ENCODE measurements at places on chromosomes 6 and 20. TPM values are rescaled to one million over a fixed set of nuclear protein-coding genes. Genes with fewer than 3 reads are reported as not detected.

GRCh38 chr6:46876126-46876525 lies 45.6 kb downstream of the ADGRF5 start:
- no peak for DNase-seq
- no peak overlapping the region for H3K27ac ChIP-seq
- H3K4me1 ChIP-seq: peaks cover 5% of the 10 kb centered on the region
- H3K36me3 ChIP-seq: no peaks in the 10 kb centered on the region
- H3K4me3 ChIP-seq: no peak overlapping the region
- no peaks in the 10 kb centered on the region for H3K27me3 ChIP-seq

GRCh38 chr6:16168858-16169257 lies 40.0 kb downstream of the MYLIP start:
- peaks cover 53% of the 10 kb centered on the region for H3K4me1 ChIP-seq
- H3K27me3 ChIP-seq: no peaks in the 10 kb centered on the region
- DNase-seq: no peak
- no peak overlapping the region for H3K4me3 ChIP-seq
- no peaks in the 10 kb centered on the region for H3K36me3 ChIP-seq

DNA sequence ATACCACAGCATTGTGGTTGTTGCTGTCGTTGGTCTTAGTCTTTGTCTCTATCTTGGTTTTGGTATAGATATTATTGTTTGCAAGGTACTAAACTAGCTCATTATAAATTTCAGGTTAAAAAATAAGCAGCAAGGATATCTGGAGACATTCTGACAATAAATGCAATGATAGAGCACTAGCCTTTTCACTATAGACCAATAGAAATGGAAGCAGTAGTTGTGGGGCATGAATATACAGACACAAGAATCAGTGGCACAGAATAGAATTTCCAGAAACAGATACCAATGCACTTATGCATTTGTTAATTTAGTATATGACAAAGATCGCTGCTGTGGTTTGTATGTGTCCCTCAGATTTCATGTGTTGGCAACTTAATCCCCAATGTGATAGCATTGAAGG lies 31.1 kb upstream of the CFAP206 start:
- no peak overlapping the region for H3K27ac ChIP-seq
- peaks cover 8% of the 10 kb centered on the region for H3K36me3 ChIP-seq
- peaks cover 4% of the 10 kb centered on the region for H3K4me1 ChIP-seq
- H3K4me3 ChIP-seq: no peak overlapping the region

The SLC23A2 gene
- total RNA-seq: 34.7 TPM

The BCLAF1 gene
- total RNA-seq: 246 TPM

- DNase-seq: no peak
- no peak overlapping the region for H3K27ac ChIP-seq
- H3K36me3 ChIP-seq: no peaks in the 10 kb centered on the region
- no peak overlapping the region for H3K4me3 ChIP-seq
- peaks cover 9% of the 10 kb centered on the region for H3K4me1 ChIP-seq
Measured at GRCh38 chr20:2535711-2536559, 438 bp upstream of the TMC2 start.

The OXT gene
- not detected for total RNA-seq

The CCN6 gene
- total RNA-seq: not detected

DNA sequence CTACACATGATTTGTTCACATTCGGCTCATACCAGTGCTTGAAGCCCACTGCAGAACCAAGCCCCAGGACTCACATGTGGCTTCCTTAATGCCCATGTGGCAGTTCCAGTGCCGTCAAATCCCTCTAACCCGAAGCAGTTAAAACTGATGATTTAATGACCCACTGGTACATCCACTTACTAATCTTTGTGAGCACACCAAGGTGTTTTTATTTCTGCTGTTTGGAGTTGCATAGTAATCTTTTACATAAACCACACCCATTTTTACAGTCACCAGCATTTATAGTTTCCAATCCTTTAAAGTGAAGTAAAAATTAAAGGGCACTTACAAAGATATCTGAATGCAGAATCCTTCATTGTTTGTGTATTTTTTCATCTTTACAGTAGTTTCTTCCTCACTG lies 232.0 kb downstream of the ANKRD60 start:
- no peak overlapping the region for H3K27ac ChIP-seq
- peaks cover 12% of the 10 kb centered on the region for H3K4me1 ChIP-seq
- H3K27me3 ChIP-seq: peaks cover 41% of the 10 kb centered on the region
- no peaks in the 10 kb centered on the region for H3K36me3 ChIP-seq
- DNase-seq: no peak

GRCh38 chr20:49868964-49869363 lies 46.4 kb downstream of the SPATA2 start:
- H3K27ac ChIP-seq: no peak overlapping the region
- H3K4me1 ChIP-seq: peaks cover 15% of the 10 kb centered on the region
- peaks cover 15% of the 10 kb centered on the region for H3K36me3 ChIP-seq
- H3K27me3 ChIP-seq: no peaks in the 10 kb centered on the region
- DNase-seq: no peak
- no peak overlapping the region for H3K4me3 ChIP-seq

- H3K4me1 ChIP-seq: peaks cover 33% of the 10 kb centered on the region
- H3K36me3 ChIP-seq: peaks cover 18% of the 10 kb centered on the region
- no peak overlapping the region for H3K4me3 ChIP-seq
Measured at GRCh38 chr6:105301756-105302616, 100.9 kb downstream of the PREP start.

DNA sequence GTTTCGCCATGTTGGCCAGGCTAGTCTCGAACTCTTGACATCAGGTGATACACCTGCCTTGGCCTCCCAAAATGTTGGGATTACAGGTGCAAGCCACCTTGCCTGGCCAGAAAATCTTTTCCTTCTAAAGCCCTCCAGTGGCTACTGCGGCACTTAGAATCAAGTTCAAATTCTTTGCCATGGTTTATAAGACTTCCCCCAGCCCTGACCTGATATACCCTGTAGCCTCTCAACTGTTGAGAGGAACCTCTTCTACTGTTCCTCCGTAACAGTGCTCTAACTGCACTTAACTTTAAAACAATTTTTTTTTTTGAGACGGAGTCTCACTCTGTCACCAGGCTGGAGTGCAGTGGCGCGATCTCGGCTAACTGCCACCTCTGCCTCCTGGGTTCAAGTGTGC lies 235.6 kb downstream of the BCAS1 start:
- H3K4me1 ChIP-seq: peaks cover 6% of the 10 kb centered on the region
- H3K27me3 ChIP-seq: no peaks in the 10 kb centered on the region
- no peaks in the 10 kb centered on the region for H3K36me3 ChIP-seq
- H3K27ac ChIP-seq: no peak overlapping the region
- H3K4me3 ChIP-seq: no peak overlapping the region

DNA sequence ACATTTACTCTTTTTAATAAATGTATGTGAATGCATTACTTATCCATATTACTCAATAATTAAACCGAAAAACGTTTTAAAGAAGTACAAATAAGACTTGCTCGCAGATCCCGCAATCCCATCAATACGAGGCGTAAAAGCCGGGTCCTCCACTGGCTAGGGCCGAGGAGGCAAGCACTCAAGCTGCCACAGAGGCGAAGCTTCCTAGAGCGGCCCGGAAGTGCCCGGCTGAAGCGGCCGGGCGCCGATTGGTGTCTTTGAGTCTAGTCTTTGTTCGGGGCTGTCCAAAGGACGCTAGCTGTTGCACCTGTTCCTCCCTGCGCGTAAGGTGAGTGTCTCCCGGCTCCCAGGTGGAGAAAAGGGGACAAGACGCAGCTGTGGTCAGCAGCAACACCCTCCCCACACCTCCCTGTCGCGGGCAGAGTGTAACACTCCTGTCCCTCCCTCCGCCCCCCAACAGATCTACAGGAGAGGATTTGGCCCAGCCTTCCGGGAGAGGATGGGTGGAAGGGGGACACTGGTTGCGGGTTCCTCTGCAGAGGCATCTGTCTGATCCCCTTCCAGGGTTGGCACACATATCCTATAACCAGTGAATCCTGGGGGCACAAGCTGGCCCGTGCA lies at the start of gene ZSCAN16:
Gene ZSCAN16 (plus strand): TSS at position 260 of the 621 bp plus-strand sequence. CDS start 835 bp downstream, outside the sequence.
- peak within 1 kb of the TSS; percentile 93 for H3K27ac ChIP-seq
- peaks cover 25% of the 10 kb centered on the region for H3K36me3 ChIP-seq
- no peaks in the 10 kb centered on the region for H3K27me3 ChIP-seq
- H3K4me3 ChIP-seq: peak within 1 kb of the TSS; percentile 98
- DNase-seq: peak; percentile 53

DNA sequence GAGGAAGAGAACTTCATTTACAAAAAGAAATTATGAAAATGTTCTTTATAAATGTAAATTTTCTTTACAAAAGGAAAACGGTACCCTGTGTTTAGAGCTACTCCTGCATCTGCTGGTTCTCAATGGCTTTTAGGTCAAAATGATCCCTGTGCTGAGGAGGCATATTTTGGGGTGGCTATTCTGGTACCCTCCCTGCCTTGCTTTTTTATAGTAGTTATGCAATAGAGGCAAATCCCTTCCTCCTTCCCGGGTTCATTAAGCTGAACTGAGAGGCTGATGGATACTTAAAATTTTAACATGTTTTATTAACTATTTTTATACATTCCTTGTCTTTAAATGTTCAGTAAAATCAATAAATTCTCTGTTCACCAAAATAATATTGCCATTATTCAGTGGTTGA lies 38.9 kb downstream of the KLHL32 start:
- H3K27ac ChIP-seq: no peak overlapping the region
- H3K27me3 ChIP-seq: no peaks in the 10 kb centered on the region
- H3K36me3 ChIP-seq: no peaks in the 10 kb centered on the region
- H3K4me3 ChIP-seq: no peak overlapping the region
- no peaks in the 10 kb centered on the region for H3K4me1 ChIP-seq

- H3K27ac ChIP-seq: peak overlapping the region; percentile 31
- no peak overlapping the region for H3K4me3 ChIP-seq
- H3K36me3 ChIP-seq: peaks cover 17% of the 10 kb centered on the region
- H3K4me1 ChIP-seq: peaks cover 31% of the 10 kb centered on the region
Measured at GRCh38 chr6:3410385-3411360, 46.2 kb downstream of the SLC22A23 start.

The PPP1R10 gene
- 107 TPM for total RNA-seq

DNA sequence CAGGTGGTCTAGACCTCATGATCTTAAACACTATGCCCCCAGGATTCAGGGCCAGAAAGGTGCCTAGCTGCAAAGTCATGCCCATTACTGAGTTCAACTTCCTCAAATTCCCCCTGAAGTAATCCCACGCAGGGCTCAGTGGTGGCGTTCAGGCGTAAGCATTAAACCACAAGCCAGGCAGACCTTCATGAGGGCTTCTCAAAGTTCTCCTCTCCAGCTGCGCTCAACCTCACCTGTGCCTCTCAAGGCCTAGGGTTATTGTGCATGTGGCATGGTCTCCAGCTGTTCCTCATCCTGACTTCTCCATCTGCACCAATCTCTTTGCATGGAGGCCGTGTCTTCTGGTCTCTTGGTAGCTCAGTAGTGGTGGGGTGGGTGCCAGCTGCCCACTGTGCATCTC lies 113.6 kb downstream of the TSHZ2 start:
- peaks cover 23% of the 10 kb centered on the region for H3K4me1 ChIP-seq
- no peak for DNase-seq
- no peak overlapping the region for H3K27ac ChIP-seq
- no peaks in the 10 kb centered on the region for H3K36me3 ChIP-seq
- no peak overlapping the region for H3K4me3 ChIP-seq
- H3K27me3 ChIP-seq: no peaks in the 10 kb centered on the region

The ANKEF1 gene
- 4.8 TPM for total RNA-seq
